ENCODE measurements at places on chromosomes 3 and 15.

GRCh38 chr15:58058729-58059128 is 6.8 kb downstream of the ALDH1A2 start:
- no peak for DNase-seq

DNA sequence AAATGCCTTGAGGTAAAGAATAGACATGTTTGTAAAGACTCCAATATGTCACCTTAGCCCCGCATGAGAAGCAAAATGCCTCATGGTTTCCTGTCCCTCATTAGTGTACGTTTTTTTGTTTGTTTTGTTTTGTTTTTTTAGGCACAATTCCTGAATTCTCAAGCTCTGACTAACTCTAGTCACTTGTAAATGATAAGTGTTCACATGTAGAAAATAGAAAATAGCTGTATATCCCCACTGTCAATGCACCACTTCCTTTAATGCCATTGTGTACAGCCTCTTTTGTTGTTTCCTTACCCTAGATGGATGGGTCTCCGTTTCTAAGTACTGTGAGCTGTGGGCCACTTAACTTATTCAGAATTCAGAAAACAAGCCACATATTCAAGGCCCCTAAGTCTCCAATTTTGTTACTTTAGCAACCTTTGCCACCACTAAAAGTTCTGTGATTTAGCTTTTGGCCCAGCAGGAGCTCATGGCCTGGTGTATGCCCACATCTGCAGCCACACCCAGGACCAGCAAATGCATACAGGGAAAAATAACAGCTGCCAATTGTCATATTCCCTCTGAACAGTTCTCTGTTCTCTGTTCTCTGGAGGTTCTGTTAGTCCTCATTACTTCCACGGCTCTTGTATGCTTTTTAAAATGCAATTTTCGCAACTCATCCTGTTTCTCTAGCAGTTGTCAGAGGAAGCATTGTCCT is 655.5 kb downstream of the GBE1 start:
- no peak for DNase-seq

DNA sequence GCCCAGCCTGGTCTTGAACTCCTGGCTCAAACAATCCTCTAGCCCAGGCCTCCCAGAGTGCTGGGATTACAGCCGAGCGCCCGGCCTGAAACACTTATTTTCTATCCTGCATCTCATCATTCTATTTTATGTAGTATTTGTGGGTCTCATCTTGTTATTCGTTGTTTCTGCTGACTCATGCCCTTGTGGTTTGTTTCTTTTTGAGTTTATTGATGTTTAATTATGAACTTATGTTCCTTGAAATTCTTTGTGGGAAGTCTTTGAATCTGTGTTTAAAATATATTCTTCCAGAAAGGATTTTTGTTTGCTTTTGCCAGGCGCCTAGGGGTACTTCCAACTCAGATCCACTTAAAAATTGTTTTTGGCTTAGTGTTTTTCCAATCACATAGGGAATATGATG is 78.3 kb upstream of the C15orf39 start:
- DNase-seq = no peak

- no peak for DNase-seq
Measured at GRCh38 chr15:67267440-67267839, 12.9 kb downstream of the IQCH start.

DNA sequence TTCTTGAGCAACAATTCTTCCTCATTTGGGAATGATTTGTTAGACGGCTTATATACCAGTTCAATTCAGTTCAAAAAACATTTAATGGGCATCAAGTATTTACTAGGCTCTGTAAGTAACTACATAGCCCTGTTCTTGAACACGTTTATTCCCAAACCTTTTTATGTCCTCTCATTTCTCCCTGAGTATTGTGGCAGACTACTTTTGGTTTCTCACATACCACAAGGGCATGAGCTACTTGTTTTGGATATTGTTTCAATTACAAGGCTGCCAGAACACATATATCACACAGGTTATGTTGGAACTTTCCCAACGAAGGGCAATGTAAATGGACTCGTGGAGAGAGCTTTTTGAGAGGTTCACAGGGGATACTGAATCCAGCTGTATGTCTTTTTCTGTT is 363.8 kb upstream of the NAALADL2 start:
- no peak for DNase-seq

GRCh38 chr3:148789906-148790305 is 37.7 kb upstream of the CPB1 start:
- DNase-seq = no peak

GRCh38 chr15:36905908-36906307 is 194.4 kb downstream of the MEIS2 start:
- DNase-seq = no peak

GRCh38 chr3:71211083-71211482 is 372.4 kb downstream of the FOXP1 start:
- DNase-seq = no peak

- DNase-seq = no peak
Measured at GRCh38 chr15:72873379-72874233, 90.0 kb upstream of the ADPGK start.

DNA sequence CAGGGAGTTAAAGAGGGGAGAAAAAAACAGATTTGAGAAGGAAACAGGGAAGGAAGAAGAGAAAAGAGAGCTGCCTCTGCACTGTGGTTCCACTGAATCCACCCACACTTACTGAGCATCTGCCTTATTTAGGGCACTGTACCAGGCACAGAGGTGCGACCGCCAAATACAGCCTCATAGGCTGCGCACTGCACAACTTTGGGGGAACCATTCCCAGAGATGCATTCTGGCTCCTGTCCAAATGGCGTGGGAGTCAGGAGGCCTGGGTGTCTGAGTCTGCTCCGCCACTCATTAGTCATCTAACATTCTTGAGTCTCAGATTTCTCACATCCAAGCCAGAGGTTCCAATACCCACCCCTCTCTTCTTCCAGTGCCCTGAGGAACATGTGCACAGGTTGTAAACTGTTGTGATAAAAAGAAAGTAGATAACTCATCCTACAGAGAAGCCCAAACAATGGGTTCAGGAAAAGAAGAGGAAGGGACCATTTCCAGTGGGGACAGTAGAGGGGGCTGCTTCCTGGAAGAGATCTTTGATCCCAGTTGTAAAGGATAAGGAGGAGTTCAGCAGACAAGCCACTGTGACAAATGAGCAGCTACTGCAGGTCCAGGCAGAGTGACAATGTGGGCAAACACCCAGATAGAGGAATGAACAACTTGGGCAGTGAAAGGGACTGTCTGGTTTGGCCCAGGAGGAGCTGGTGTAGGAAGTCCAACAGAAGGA is 254.6 kb downstream of the UACA start:
- no peak for DNase-seq

DNA sequence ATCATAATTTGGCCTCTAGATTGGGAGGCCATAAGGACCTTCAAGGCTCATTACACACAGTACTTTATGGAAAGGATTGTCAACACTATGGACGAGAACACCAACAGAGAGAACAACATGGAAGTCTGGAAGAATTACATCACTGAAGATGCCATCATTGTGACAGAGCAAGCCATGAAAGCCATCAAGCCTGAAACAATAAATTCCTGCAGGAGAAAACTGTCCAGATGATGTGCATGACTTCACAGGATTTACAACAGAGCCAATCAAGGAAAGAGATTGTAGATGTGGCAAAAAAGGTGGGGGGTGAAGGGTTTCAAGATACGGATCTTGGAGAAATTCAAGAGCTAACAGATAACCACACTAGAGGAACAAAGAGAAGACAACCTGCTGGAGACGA is 15.9 kb downstream of the IL17RB start:
- DNase-seq = no peak

GRCh38 chr15:88394553-88395145 is 72.5 kb downstream of the MRPL46 start:
- DNase-seq = no peak

DNA sequence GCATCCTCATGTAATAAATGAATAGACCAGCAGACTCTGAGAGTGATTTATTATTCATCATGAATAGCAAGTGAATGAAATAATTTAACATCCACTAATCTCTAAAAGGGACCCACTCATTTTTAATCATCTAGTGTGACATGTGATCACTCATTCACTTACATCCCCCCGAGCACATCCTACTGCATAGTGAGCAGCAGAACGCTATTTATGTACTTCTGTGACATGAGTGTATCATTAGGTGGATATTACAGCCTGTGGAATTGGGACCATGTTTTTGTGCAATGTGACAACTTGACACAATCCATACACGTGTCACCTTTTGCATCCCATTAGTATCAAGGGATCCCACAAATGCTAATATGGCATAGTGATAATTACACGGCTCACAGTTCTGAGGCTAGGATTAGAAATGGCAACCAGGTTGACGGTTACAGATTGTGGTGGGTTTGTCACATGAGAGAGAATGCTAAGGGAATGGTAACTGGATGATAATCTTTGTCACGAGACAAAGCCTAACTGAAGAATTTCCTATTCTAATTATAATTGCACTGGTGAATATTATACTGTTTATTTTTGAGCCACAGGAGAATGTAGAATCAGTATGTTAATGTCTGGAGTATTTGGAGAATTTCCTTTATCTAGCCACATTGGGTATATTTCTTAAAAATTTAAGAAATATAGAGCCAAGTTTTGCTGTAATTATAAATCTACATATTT is 595.2 kb upstream of the TBL1XR1 start:
- no peak for DNase-seq

- DNase-seq = no peak
Measured at GRCh38 chr15:101492766-101493692, 3.5 kb upstream of the PCSK6 start.

- DNase-seq = no peak
Measured at GRCh38 chr15:60005352-60006202, 1.5 kb downstream of the FOXB1 start.

GRCh38 chr15:25787855-25788520 is 75.1 kb downstream of the ATP10A start:
- no peak for DNase-seq

GRCh38 chr15:64398575-64398974 is 10.9 kb downstream of the TRIP4 start:
- DNase-seq = no peak

GRCh38 chr15:51341366-51342226 is at the start of gene GLDN:
GLDN (plus strand) TSS chr15:51341655; CDS start chr15:51341685, 30 bp downstream.
- DNase-seq = no peak

Data from stimulated activated CD4-positive, alpha-beta T cell treated with anti-CD3 and anti-CD28 coated beads, TNF-alpha, amount 100 ng/mL, for 4 hours (primary cell).